ENCODE measurements at places on chromosomes 4 and X.

GRCh38 chrX:66110112-66110511, 53.9 kb upstream of the HEPH start:
- DNase-seq: no peak

- DNase-seq: no peak
Measured at GRCh38 chr4:139839403-139840031, 173.9 kb downstream of the MGST2 start.

GRCh38 chr4:188400451-188400850, 261.2 kb downstream of the TRIML1 start:
- DNase-seq: no peak

GRCh38 chr4:8355864-8356565, 84.5 kb downstream of the ACOX3 start:
- no peak for DNase-seq

- DNase-seq: no peak
Measured at GRCh38 chrX:76921176-76921575, 493.7 kb downstream of the MAGEE1 start.

DNA sequence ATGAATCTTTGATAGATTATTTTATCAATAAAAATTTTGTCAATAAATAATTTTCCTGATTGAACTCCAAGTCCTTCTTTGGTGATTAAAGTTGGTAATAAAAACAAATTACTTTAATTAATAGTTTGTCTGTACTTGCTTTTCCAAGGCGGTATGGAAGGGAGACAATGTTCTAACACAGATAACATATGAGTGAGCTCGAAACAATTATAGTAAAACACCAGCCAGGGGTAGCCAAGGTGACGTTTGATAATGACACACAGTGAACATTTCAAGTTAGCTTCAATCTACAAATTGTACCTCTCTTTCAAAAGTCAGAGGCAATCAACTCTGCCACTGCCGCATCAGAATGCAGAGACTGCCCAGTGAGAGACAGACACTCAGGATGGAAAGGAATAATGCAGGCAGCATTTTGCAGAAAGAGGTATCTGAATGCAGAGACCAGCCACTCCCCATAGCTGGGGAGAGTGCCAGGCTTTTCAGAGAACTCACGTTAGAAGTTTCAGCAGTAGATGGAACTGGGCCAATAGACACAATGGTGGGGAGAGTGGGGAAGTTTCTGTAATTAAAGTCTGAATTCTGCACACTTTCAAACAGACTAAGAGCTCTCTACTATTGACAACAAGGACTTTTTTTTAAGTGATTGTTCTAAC, 18.1 kb upstream of the ATOH1 start:
- DNase-seq: no peak

- DNase-seq: no peak
Measured at GRCh38 chr4:29142708-29143107, 1577.5 kb upstream of the PCDH7 start.

- DNase-seq: no peak
Measured at GRCh38 chr4:180398564-180398963, 1844.6 kb upstream of the TENM3 start.

DNA sequence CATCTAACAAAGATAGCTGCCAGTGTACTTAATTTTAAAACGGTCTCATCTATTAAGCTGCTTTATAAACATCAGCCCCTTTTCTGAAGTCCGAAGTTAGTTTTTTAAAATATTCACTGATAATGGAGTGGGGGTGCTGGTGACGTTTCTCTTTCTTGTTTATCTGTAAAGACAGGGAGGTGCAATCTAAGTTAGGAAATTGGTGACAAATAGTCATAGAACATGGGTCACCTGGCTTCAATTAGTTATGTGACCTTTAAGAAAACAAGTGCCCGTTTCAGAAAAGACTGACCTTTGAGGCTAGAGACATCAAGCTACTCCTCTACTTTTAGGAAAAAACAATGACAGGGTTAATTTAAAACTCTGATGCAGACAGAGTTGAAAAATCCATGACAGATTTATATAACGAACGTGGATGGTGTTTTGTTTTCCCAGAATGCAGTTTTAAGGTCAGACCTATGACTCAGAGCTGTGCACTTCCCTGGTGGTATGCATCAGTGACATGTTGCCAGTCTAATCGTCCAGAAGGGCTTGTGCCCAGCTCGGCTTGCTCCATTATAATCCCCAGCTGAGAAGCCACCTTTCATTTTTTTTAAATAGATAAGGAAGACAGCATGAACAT, 38.2 kb downstream of the FHL1 start:
- DNase-seq: no peak

- no peak for DNase-seq
Measured at GRCh38 chr4:75729836-75730235, 5.5 kb downstream of the USO1 start.

GRCh38 chr4:103405415-103405814, 207.3 kb upstream of the CENPE start:
- DNase-seq: no peak

GRCh38 chr4:159639671-159640323, 536.9 kb downstream of the RAPGEF2 start:
- DNase-seq: no peak

GRCh38 chr4:43898836-43899235, 549.8 kb downstream of the KCTD8 start:
- no peak for DNase-seq

DNA sequence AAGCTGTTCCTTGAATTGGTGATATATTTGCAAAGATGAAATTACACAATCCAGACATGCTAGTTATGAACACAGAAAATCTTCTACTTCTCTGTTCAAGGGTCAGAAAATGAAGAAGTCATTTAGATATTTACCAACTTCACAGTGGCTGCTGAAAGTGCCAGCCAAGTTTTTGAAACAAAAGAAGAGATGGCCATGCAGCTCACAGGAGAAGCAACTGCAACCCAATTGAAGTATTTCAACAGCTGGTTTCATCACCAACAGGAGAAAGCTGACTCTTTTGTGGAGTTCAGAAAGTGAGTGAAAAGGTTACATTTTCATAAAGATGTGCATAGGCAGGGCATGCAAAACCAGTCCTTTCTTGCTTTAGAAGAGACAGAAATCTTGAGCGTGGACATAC, 70.1 kb upstream of the LSM6 start:
- DNase-seq: no peak

- no peak for DNase-seq
Measured at GRCh38 chr4:55348466-55348865, 2.4 kb downstream of the SRD5A3 start.

DNA sequence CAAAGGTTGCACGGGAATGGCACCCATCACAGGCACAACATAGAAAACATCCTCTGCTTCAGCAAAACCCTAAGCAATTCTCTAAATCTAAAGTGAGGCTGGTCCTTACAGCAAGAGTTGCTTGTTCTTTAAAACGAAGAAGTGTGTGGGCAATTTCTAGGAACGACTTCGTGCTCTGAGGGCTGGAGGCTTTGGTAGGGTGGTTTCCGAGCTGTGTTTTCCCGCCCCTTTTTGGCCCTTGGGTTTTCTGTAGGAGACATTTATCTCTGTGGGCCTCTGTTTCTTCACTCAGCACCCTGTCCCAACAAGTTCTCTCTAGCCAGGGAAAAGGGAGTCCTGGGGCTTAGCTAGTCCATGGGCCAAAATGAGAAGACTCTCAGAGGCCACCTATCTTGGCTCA, 84.2 kb downstream of the SLC2A9 start:
- no peak for DNase-seq

GRCh38 chr4:66688674-66689073, 856.6 kb downstream of the CENPC start:
- DNase-seq: no peak

GRCh38 chrX:39308126-39308525, 506.9 kb downstream of the MID1IP1 start:
- no peak for DNase-seq

DNA sequence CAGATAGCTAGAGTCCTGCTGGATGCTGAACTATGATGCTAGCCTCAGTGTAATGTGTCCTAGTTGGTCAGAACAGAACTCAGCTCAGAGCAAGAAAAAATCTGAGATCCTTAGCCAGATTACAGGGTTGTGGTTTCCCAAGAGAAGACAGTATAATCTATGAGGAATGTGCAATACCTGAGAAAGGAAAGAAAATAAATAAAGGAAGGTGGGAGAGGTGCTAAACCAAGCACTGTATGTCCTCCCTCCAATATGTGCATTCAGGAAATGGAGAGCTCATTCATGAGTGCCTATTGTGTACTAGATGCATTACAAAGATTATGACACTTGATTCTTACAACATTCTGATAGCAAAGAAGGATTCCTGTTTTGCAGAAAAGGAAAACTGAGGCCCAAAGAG, 7.5 kb downstream of the USP26 start:
- no peak for DNase-seq

DNA sequence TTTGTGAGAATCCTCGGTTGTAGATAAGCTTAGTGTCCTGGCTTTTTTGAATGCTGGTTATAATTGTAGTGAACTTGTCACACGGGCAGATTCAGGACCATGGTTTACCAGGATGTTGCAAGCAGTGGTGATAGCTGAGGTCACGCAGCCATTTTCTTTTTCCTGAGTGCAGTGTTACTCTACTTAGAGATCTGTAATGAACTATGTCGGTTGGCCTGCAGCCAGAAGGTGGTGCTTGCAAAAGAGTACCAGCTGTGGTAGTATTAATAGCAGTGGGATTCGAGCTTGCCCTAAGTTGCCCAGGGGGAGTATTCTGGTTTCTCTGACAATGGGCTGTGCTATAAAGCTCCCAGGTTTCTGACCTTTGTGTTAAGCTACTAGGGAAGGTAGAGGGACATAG, 368.9 kb downstream of the SLITRK2 start:
- DNase-seq: no peak

GRCh38 chr4:6095897-6096296, 77.7 kb upstream of the C4orf50 start:
- DNase-seq: no peak

GRCh38 chr4:176872461-176872860, 79.7 kb upstream of the VEGFC start:
- no peak for DNase-seq

GRCh38 chrX:150508451-150509367, 59.7 kb upstream of the MTM1 start:
- DNase-seq: no peak

GRCh38 chrX:103797691-103798090, 21.1 kb downstream of the PLP1 start:
- no peak for DNase-seq

GRCh38 chr4:8287343-8288280, 18.1 kb downstream of the HTRA3 start:
- DNase-seq: no peak

- DNase-seq: no peak
Measured at GRCh38 chr4:83405844-83406816, 49.5 kb downstream of the HELQ start.

GRCh38 chr4:14812101-14812500, 190.2 kb upstream of the CPEB2 start:
- no peak for DNase-seq

DNA sequence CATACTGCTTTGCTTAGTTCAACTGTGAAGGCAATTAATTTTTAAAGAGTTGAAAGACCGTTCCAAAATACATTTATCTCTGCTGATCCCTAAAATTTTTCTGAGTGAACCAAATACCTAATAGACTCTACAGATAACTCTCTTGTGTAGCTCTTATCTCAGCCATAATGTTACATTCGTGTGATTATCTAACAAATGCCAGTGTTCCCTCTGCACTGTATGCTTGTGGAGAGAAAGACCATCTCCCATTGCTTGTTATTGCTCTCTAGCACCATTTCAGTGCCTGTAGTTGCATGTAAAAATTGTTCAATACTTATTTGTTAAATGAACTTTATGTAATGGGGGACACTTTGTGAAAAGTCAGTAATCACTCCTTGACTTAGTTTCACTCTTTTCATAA, 81.3 kb upstream of the ATOH1 start:
- no peak for DNase-seq

DNA sequence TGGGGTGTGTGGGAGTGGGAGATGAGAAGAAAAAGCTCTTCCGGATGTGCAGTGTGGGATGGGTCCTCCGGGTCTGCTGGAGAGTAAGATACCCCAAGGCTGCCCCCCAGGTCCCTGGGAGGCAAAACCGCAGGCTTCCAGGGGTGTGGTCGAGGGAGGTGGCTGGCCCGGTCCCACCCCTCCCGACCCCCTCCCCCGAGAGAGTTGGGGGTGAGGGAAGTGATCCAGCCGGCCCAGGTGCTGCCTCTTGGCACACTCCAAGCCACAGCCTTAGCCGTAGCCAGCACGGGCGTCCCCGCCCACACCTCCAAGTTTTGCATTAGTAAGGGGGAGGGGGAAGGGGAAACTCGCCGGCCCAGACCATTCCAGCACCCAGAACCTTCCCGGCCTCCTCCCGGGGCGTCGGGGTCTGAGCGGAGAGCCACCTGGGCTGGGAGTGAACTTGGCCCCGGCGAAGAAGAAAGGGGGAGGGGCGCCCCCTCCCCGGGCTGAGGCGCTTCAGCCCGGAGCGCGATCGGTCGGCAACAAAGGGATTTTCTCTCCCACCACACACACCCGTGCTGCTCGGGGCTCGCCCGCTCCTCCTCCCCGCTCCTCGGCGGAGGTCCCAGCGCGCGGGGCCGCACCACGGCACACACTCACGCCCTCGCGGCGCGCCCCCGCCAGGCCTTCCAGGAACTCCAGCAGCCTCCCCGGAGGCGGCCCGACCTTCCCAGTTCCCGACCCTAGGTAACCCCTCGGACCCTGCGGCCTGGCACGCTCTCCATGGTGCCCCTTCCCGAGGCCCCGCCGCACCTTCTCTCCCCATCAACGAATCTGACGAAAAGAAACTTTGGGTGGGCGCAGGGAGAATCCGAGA, 14.4 kb downstream of the BCOR start:
- no peak for DNase-seq

GRCh38 chrX:132452911-132453550, 35.8 kb downstream of the MBNL3 start:
- no peak for DNase-seq

DNA sequence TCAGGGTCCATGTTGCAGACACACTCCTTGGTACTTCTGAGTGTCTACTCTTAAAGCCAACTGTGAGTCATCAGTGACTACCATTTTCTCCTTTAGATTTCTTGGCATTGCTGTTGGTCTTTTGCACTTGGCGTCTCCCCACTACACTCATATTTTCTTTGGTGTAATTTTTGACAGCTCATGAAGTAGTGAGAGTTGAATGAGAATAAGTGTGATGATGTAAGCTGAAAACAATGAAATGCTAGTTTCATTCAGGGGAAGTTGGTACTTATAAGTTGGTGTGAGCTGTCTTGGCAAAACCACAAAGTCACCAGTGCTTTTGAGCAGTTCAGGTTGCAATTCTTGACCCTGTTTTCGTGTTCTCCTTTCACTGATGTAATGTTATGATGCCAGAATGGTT, 142.9 kb upstream of the ARX start:
- DNase-seq: no peak

- DNase-seq: no peak
Measured at GRCh38 chr4:72663828-72664227, 94.8 kb upstream of the ADAMTS3 start.

- no peak for DNase-seq
Measured at GRCh38 chrX:56797574-56798338, 68.7 kb downstream of the NBDY start.

Data from GM18507 (cell line).